ENCODE measurements at places on chromosomes 5 and 9. TPM values are rescaled to one million over a fixed set of nuclear protein-coding genes. Genes with fewer than 3 reads are reported as not detected.

DNA sequence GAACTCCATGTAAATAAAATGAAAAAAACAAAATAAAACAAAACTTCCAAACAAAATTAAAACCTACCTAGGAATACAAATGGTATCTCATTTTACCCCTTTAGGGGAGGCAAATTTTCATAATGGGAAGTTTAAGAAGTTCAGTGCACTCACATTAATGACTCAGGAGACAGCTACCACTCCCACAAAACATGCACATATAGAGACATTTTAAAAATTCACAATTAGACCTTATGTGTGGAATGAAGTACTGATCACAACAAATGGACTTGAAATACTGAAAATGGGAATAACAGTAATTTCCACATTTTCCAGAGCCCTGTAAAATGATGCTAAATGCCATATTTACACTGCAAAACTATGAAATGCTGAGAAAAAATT is 91.8 kb downstream of the FANCC start:
- no peak for DNase-seq

DNA sequence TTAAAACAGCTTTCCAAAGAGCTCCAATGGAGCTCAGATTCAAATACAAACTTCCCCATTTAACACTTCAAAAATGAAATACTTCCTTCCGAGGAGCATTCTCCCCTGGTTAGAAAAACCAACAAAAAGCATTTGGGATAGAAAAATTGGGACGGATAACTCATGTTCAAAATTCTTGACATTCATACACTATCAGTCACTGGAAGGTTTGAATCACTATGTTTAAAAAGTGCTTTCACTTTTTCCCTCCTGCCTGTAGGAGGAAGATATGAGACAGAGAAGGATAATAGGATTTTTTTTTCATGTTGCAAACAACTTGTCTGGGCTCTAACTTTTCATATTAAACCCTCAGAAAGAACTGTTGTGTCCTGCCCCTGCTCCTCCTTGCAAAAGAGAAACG is 412.0 kb downstream of the ACTL7B start:
- DNase-seq: no peak

GRCh38 chr9:107738789-107739188 is 249.2 kb upstream of the KLF4 start:
- DNase-seq: no peak

Gene GPR150
- total RNA-seq: not detected
